ENCODE measurements at places on chromosomes 3 and 15.

- DNase-seq, result no peak
Measured at GRCh38 chr3:12369598-12369997, 80.7 kb downstream of the PPARG start.

DNA sequence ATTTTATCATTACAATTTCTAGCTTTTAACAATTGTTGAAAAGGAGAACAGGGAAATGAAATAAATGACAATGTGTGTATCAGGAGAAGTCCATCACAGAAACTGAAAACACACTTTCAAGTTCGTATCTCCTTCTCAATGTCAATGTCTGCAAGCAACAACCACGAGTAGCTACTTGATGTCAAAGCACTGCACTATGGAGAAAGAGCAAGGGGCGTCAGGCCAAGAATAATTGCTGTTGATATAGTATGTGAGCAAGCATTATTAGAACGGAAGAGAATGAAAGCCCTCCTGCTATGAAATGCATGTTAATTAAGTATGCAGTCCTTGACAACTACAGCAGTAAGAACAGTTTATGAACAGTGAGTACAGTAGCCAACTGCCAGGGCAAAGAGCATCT lies 1250.1 kb downstream of the ZPLD1 start:
- no peak for DNase-seq

GRCh38 chr3:14231998-14232501 lies 53.4 kb downstream of the LSM3 start:
- DNase-seq, result no peak

GRCh38 chr3:23438657-23439056 lies 235.5 kb downstream of the UBE2E2 start:
- DNase-seq, result no peak

DNA sequence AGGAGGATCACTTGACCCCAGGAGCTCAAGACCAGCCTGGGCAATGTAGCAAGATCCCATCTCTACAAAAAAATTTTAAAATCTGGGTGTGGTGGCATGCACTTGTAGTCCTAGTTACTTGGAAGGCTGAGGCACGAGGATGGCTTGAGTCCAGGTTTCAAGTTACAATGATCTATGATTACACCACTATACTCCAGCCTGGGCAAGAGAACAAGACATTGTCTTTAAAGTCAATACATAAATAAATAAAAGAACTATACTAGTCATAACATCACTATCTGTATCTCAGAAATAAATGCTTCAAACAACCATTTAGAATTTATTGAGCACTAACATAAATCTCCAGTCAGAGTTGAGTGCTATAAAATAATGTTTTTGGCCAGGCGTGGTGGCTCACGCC lies 8.5 kb upstream of the PHLDB2 start:
- DNase-seq, result no peak

GRCh38 chr15:95394186-95395067 lies 936.1 kb upstream of the NR2F2 start:
- no peak for DNase-seq

Measured in BJ (cell line).